ENCODE measurements at places on chromosomes 1 and 21.

- peak; percentile 39 for DNase-seq
These were observed 54.7 kb upstream of the MAN1A2 start for GRCh38 chr1:117312453-117313138.

- no peak for DNase-seq
These were observed 563.6 kb upstream of the NEGR1 start for GRCh38 chr1:72845981-72846380.

DNA sequence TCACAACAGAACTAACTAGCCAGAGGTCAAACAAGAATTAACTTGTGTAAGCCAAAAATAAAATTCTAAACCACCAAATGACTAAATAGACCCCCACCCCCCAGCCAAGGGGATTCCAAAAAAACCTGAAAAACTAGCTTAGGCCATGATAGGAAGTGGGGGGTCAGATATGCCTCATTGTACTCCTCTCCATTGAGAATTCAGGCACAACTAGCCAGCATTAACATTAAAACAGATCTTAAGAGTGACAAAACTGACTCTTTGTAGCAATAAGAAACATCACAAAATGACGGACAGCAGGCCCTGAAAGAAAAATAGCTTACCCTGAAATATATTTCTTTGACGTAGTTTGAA, 103.0 kb upstream of the ETV3 start:
- no peak for DNase-seq

- DNase-seq: no peak
These were observed 1.8 kb downstream of the LRRC3 start for GRCh38 chr21:44456915-44457736.
